ENCODE measurements at places on chromosomes 12 and 14.

DNA sequence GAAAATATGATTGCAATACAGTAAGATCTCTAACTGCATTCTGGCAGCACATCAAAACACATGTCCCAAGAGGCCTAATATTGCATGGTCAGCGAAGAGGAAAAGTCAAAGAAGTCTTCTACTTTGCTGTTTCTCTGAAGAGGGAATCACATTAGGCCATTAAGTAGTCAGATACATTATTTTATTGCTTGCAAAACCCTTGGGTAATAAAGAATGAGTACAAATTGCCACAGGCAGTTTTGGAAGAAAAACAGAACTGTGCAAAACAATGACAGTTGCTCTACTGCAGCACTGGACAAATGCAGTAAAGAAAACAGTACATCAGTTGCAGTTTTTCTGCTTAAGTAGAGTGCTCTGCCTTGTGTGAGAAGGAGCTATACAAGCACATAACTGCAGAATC is 211.9 kb downstream of the MED13L start:
- no peak for DNase-seq

- DNase-seq: no peak
Measured at GRCh38 chr12:14442221-14442881, 76.9 kb downstream of the ATF7IP start.

DNA sequence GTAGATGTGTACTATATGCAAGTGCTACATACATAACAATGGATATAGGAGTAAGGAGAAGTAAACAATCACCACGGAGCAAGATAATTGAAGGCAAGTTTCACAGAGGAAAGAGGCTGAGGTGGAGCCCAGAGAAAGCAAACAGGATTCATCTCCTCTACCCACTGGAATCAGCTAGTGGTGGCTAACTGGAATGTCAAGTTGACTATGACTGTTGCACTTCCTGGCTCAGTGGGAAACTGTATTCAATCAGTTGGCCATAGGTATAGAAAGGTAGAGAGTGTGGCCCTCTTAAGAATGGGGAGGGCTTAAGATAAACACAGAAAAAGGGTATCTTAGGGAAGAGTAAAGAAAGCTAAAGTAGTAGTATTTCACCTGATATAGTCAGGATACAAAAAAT is 62.4 kb downstream of the MAP4K5 start:
- DNase-seq: no peak

DNA sequence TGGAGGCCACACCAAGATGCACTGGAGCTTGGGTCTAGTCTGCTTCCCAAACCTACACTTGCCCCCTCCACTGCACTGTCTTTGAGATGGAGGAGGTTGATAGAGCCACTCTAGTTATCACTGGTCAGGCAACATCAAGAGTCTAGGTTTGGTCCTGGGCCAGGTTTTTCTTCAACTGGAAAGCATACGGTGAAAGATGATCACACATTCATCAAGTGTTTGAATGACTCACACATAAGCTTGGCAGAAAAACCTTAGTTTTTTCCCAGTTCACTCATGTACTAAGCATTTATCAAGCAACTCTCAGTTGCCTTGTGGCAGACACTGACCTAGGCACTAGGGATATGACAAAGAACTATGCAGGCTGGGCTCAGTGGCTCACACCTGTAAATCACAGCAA is 84.5 kb downstream of the PLEKHG3 start:
- no peak for DNase-seq

GRCh38 chr14:95943699-95944098 is 67.1 kb downstream of the TUNAR start:
- DNase-seq: no peak

GRCh38 chr12:12941450-12942350 is 10.3 kb downstream of the GPRC5D start:
- DNase-seq: no peak

DNA sequence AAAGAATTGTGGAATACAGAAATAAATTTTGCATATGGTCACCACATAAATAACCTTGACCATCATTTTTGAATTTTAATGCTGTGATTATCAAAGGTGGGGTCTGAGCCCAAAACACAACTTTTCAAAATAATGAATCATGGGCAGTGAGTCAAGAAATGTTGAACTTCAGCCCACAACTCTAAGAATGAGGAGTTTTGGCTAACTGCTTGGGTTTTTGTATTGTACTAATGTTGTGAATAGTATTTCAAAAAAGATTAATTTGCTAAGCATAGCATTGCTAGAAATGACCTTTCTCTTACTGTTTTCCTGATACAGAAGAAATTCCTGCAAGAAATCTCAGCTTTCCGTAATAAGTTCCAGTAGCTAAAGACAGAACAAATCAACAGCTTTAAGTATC is 24.4 kb upstream of the YARS2 start:
- DNase-seq: no peak
